ENCODE measurements at places on chromosomes 6 and 20.

- no peak for DNase-seq
These were observed 166.8 kb upstream of the CARMIL1 start for GRCh38 chr6:25112322-25112773.

GRCh38 chr20:9218531-9218961, 149.7 kb downstream of the PLCB4 start:
- DNase-seq, result no peak

DNA sequence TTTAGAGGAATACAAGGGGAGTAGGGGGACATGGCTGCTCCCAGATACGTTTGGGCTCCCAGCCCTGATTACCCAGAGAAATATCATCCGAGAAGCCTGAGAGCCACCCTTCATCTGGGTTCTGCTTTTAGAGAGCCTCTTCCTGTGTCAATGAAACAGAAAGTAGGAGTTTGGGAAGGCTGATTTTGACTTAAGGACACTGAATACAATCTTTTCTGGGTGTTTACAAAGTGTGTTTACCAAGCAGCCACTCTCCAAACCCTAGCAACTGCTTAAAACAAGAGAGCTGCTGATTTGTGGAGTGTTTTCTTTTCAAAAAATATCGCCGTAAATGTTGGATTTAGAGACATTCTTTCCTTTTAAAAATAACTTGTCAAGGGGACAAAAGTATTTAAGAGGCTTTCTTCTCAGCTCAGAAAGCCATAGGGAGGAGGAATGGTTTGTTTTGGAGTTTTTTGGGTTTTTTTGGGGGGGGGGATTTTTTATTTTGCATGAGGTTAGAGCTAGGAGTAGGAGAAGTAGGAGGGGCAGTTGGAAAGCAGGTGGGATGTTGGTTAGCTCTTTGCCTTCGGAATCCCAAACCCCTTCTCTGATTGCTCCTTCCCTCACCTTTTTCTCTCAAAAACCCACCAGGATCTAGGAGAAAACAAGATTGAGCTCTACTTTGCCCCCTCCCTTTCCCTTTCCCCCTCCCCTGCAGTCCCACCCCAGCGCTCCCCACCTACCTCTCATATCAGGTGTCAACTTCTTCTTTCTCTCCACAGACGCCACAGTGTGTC, 12.4 kb downstream of the MAFB start:
- DNase-seq, result no peak

DNA sequence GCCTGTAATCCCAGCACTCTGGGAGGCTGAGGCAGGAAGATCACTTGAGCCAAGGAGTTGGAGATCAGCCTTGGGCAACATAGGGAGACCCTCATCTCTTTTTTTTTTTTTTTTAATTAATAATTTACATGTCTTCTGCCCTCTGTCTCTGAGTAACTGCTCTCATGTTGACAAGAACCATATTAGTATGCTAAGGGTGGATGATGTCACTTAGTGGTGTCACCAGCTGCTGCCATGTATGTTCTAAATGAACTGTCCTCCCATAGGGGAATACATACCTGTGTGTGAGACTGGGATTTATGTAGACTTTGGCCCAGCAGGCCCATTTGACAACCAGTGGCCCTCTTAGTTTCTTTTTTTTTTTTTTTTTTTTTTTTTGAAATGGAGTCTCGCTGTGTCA, 65.6 kb downstream of the SCAND1 start:
- no peak for DNase-seq

DNA sequence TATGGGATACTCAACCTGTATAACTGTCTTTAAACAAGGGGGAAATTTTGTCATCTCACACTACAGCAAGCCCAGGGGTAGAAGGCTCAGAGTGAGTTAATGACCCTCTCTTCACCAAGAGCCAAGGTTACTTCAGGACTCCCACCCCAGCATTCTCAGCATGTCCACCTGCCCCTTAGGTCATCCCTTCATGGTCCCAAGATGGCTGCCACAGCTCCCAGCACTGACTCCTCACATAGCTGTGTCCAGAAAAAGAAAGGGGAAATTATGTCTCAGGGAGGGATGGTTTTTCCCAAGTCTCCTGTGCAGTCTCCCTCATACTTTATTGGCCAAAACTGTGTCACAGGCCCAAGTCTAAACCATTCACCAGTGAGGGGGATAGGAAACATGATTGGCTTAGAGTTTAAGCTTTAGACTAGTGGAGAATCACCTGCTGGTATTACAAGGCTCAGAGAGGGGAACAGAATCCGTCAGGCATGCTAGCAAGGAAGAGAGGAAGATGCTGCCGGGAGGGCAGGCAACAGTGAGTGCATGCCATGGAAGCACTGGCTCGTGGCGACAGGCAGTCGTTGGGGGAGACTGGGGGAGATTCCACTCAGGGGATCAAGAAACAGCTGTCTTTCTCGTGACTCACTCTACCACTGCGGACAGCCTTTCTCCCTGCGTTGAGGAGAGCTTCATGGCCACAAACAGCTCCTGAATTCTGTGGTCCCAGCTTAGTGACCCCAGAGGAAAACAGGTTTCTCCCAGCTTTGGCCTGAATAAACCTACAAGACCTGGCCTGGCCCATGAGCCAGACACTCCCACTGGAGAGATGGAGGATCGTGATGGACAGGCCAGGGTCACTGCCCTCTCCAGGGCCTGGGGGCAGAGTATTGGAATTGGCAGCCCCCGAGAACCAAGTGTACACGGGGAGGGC, 37.2 kb downstream of the HM13 start:
- no peak for DNase-seq

DNA sequence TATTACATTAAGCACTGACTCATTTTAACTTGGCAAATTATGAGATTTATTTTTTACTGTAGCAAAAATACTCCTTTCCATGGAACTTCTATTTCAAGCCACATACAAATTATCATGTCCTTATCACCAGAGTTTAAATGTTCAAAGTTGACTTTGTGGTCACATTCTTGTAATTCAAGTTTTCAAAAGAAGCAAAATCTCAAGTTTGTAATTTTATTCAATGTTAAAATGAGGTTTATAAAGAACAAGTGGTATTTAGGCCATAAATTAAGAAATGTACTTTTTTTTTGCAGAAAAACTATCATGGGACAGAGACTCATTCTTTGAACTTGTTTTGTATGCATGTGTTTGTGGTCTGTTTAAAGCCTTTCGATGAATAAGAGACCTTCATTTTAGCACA, 811.5 kb downstream of the TENT5A start:
- no peak for DNase-seq

- no peak for DNase-seq
These were observed 146.9 kb downstream of the DNAH8 start for GRCh38 chr6:38861926-38862401.
